ENCODE measurements at places on chromosomes 6 and 20.

DNA sequence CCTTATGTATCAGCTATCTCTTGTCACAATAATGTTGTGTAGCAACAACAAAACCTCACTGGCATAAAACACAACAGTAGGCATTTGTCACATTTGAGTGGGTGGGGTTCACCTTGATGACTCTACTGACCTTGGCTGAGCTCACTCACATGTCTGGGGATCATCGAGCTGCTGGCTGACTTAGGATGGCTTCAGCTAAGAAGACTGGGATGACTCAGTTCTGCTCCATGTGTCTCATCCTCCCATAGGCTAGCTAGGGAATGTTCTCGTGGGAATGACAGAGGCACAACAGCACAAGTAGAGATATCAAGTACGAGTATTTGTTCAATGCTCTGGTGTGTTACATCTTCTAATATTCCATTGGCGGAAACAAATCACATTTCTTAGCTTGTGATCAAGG lies 167.9 kb downstream of the PLCB1 start:
- no peak for DNase-seq

DNA sequence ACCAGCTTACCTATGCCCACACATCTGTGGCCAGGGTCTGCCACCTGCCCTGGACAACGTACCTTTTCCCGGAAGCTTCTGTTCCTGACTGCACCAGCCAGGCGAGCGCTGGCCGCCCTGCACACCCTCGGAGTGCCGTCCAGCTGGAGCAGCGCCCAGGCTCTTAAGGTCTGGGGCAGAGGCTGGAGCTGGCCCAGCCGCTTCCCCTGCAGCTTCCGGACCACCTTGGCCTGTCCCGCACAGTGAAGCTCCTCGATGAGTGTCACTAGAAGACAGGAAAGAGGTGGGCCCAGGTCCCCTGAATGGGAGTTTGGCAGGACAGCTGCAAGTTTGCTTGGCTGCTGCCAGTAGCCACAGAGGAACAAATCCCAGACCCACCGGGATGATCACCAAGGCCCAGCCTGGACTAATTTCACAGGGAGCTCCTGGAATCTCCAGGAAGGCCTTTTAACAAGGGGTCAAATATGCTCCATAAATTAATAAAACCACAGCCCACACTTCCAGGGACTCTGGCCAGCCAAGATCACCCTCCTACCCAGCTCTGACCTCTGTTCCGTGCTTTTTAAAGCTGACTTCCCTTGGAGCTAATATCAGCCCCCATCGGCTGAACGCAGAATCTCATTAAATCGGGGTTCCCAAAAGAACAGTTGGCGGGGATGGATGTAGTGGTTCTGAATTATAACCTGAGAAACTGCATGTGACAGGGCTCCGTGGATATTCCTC lies 82.3 kb downstream of the PTPN1 start:
- DNase-seq: no peak

- DNase-seq: no peak
Measured at GRCh38 chr20:14777591-14777990, 440.2 kb upstream of the FLRT3 start.

DNA sequence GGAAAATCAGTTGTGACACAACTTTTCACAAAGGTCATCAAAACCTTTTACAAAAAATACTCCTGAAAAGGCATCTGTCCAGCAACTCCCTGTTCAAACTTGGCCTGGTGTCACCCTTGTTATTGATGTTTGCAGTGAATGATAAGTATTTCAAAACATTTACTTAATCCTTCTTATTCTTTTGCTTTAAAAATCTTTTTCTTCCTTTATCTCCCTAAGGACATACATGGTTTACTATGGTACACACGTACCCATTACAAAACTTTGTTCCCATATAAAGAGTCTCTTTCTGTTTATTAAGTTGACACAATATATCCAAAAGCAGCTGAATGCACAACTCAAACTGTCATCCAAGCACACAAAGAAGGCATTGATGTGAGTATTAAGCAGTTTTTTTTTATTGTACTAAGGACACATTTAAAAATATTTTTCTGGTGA lies 17.5 kb downstream of the GSTA2 start:
- no peak for DNase-seq

GRCh38 chr20:35238170-35238569 lies 11.7 kb downstream of the MMP24 start:
- DNase-seq: no peak

DNA sequence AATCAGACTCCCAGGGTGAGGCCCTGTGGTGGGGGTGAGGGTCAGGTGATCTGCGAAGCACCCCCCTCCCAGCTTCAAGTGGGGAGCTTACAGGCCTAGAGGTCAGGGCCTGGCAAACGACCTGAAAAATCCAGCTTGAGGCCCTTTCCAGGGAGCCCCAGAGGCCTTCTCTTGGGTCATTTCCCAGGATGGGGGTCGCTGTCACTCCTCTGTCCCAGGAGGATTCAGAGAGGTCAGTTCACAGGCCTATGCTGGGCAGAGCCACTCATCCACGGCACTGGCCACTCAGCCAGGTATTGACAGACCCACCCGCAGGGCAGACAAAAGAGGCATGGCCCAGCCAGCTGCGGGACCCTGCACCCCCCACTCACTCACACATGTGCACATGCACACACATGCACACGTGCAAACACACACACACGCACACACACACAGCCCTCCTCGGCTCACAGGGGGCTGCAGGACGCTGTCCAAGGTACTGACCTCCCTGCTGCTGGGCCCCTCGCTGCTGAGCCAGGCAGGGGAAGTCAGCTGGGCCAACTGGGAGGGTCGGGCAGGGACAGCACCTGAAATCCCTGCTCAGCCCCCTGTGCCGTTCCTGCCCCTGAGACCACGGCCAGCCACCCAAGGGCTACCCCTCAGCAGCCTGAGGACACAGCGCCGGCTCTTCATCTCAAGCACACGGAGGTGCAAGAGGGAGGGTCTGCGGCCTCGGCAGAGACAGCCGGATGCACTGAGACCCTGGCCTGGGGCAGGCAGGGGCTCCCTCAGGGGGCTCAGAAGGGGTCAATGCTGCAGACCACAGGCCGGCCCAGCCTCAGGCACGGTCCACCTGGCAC lies 113.8 kb downstream of the TAF4 start:
- no peak for DNase-seq

DNA sequence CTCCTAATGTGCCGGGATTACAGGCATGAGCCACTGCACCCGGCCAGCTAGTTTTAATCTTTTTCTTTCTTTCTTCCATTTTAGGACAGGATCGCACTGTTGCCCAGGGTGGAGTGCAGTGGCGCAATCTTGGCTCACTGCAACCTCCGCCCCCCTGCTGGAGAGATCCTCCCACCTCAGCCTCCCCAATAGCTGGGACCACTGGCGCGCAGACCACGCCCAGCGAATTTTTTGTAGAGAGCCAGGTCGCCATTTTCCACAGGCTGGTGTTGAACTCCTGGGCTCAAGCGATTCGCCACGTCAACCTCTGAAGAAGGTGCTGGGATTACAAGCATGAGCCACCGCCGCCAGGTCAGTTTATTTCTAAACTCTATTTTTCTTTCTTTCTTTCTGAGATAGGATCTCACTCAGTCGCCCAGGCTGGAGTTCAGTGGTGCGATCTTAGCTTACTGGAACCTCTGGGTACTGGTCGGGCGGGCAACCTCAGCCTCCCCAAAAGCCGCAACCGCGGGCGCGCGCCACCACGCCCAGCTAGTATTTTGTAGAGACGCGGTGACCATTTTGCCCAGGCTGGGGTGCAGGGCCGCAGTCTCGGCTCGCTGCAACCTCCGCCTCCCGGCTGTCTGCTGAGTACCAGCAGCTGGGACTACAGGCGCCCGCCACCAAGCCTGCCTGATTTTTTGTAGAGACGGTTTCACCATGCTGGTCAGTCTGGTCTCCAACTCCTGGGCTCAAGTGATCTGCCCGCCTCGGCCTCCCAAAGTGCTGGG lies 20.0 kb upstream of the LIN28B start:
- DNase-seq: no peak

- no peak for DNase-seq
Measured at GRCh38 chr6:144320741-144321140, 35.6 kb downstream of the UTRN start.

DNA sequence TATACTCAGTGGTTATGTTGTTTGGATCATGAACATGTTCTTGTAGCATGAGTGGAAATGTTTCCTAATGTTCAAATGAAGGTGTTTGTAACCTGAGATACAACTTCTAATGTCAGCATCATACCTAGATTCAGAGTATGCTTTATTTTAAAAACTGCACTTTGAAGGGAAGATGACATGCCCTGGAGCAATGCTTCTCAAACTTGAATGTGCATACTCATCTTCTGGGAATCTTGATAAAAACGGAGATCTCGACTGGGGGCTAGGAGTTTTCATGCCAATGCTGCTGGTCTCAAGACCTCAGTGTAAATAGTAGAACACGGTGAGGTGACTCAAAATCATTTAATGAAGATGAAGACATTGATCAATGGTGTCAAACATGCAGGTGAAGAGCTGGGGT lies 440.0 kb upstream of the NOX3 start:
- no peak for DNase-seq

- DNase-seq: no peak
Measured at GRCh38 chr20:12823734-12824133, 185.0 kb upstream of the SPTLC3 start.

DNA sequence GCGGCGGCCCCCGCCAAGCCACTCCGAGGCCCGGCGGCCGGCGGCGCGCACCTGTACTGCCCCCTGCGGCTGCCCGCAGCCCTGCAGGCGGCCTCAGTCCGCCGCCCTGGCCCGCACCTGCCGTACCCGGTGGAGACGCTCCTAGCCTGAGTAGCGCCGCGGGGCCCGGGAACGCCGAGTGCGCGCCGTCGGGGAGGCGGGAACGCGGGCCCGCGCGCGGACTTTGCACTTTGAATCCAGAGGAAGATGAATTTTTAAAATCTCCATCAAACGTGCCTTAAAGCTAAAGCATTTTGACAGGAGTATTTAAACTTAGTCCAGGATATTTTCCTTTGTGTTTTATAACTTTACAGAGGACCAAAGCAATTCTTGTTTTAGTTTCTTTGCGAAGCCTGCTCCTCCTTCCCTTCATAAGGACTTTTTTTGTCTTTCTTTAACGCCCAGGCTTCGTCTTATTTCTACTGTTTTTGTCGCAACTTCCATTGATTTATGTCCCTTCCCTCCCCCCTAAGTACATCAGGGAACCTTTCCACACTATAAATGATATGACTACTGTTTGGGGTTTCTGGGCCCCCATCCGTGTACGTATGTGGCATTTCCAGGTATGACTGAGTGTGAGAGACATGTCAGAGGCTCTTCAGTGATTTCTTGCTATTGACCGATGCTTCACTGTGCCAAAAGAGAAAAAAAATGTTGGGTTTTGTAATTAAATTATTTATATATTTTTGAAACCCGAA lies 2.0 kb downstream of the FOXQ1 start:
- no peak for DNase-seq

DNA sequence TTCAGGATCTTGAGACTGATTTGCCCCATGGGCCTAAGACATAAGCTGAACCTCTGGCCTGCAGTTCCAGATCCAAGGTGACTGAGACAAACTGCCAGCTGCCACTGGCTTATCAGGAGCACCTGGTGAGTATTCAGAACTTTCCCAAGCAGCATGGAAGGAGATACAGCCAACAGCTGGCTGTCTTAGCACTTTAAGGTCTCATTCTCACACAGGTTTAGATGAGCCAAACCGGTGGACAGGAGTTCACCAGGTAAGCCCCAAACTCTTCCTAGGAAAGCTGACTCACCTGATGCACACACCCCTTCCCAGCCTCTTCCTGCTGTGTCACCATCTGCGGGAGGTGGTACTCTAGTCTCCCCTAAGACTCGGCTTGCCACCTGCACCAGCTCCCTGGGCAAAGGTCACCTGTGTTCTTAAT lies at the start of gene BANF2:
Gene BANF2, plus strand, starts transcription at position 36 of the 421 bp plus-strand sequence. CDS start 25,060 bp downstream, outside the sequence.
- DNase-seq: no peak

DNA sequence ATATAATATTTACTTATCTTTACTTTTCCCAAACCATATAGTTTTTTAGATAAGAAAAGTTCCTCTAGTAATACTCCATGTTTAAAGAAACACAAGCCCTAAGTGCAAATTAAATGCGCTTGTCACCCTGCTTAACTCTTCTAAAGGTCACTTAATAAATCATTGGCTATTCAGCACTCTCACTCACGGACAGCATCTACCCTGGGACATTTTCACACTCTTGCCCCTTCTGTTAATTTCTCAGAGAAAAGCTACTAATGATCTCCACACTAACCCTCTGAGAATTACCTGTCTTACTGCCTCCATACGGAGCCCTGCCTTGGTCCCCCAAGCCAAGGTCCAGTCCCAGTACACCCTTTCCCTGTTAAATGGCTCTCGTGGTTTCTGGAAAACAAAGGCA lies 102.2 kb downstream of the NRN1 start:
- DNase-seq: no peak

DNA sequence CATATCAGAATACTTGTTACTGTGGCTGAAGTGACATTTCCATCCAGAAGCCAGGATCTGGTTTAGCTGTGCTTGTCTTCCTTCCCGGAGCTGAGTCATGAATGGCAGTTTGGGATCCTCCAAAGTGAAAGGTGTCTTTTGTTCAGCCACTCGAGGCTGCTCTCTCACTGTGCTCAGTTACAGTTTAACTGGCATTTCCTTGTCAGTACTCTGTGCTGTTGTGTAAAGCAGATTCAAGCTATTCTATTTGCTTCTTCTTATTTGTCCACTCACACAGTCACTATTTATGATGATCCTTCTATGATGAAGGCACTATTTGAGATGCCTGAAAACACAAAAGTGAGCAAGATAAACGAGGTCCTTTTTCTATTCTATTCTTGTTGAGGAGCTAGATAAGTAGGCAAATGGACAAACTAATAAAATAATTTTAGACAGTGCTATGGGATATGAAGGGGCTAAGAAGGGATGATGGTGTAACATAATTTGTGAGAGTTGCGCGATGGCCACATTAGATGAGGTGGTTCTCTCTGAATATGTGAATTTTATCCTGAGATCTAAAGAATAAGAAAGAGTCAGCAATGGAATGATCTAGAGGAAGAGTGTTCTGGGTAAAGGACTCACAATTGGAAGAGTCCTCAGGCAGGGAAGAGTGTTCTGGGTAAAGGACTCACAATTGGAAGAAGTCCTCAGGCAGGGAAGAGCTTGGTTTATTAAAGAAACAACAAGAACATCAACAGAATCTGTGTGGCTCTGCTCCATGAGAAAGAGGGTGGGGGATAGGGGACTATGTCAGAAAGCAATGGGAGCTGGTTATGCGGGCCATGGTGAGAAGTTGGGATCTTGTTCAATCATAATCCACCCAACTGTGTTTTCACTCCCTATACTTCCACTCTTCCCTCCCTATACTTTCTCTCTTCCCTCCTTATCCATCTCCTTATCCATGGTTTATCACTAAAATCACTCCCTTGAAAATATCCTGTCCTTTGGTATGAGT lies 40.1 kb downstream of the CYP24A1 start:
- DNase-seq: no peak

- DNase-seq: no peak
Measured at GRCh38 chr20:36688630-36689029, 42.6 kb upstream of the SLA2 start.

DNA sequence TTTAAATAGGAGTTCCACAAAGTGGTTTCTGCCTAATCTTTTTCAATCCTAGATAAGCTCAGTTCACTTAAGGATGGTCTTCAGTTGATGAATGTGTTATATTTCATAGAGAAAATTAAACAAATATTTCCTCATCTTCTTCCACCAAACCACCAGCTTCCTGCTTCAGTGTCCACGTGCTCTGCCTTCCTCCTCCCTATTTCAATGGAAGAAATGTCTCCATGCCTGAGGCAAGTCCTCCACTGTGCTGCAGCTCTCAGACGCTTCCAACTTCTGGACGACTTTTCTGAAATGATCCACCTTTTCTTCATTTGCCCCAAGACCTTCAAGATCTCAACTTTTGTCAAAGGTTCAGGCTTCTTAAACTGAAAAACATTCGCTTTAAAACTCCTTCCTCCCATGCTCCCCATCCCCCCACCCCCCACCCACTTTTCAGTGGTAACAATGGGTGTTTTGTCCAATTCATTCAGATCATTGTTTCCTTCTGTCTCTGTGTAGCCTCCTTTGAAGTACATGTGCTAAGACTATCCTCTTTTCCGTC lies 25.3 kb upstream of the FABP7 start:
- DNase-seq: no peak

Data from stimulated activated CD4-positive, alpha-beta T cell treated with anti-CD3 and anti-CD28 coated beads, Interleukin-15, amount 100 ng/mL, for 1 hour (primary cell).